ENCODE measurements at places on chromosomes 1 and 21. TPM values are rescaled to one million over a fixed set of nuclear protein-coding genes. Genes with fewer than 3 reads are reported as not detected.

NAV1 gene
- 17.5 TPM for polyA plus RNA-seq

PERM1 gene
- polyA plus RNA-seq, result not detected

CFAP126 gene
- not detected for polyA plus RNA-seq

RPE65 gene
- polyA plus RNA-seq, result not detected

KRTAP19-1 gene
- polyA plus RNA-seq, result not detected

MYOG gene
- polyA plus RNA-seq, result not detected

BRDT gene
- polyA plus RNA-seq, result not detected

S100A7 gene
- not detected for polyA plus RNA-seq

USH2A gene
- polyA plus RNA-seq, result 0.01 TPM

FAM163A gene
- not detected for polyA plus RNA-seq

FASLG gene
- not detected for polyA plus RNA-seq

Data from AG04450 (cell line).